ENCODE measurements at places on chromosomes 7 and 10. TPM values are rescaled to one million over a fixed set of nuclear protein-coding genes. Genes with fewer than 3 reads are reported as not detected.

DNA sequence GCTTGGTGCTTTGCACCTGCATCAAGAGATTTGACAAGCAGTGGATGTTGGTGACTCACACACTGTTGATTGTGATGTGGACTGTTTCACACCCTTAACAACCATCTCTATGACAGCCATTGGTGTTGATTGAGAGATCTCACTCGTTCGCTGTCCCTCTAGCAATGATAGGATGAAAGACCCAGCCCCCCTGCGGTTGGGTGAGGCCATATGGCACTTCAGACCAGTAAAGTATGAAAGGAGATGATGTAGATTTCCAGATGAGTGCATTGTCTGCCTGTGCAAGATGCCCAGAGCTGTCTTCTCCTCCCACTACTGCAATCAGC, 138.7 kb upstream of the PRR15 start:
- DNase-seq = no peak

The CYP3A4 gene
- not detected for total RNA-seq

The LRRC72 gene
- not detected for total RNA-seq

DNA sequence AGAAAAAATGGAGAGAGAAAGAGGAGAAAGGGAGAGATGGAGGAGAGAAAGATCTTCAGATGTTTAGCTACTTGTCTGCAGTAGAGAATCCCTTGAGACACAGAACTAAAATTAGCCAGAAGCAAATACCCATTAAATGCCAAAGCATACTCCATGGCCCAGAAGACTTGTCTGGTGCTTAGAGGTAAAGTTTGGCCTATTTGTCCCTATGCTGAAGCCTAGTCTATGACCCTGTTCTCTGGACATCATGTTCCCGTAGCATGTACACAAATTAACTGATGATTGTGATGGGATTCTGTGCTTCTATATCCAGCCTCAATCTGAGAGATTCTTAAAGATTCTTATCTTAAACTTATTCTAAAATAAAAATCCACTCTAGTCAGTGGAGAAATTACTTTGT, 85.8 kb downstream of the NAMPT start:
- DNase-seq = no peak

DNA sequence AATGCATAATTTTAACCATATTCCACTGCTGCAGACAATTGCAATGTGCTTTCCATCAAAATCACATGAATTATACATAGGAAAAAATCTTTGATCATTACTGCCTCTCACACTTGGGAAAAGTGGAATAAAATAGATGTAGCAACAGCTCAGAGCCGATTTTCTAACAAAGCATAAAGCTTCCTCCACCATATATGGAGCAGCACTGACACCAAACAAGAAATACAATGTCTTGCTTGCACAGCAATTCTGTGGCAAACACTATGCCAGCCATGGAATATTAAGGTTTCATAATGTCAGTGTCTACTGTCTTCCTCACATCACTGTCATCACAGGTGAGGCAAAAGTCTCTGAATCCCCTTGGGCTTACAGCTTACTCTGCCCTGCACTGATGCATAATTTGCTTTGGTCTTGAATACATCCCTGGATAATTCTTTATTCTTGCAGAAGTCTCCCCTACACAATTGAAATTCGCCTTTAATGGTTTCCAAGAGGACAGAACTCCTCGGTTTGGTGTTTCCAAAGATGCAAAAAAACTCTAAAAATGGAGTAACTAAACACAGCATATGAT, 198.5 kb downstream of the CACNA2D1 start:
- no peak for DNase-seq

GRCh38 chr10:100479037-100479436, 16.2 kb downstream of the WNT8B start:
- DNase-seq = no peak

- no peak for DNase-seq
These were observed 17.0 kb upstream of the SFRP5 start for GRCh38 chr10:97788552-97789442.

GRCh38 chr10:71371750-71372166, 25.0 kb upstream of the CDH23 start:
- DNase-seq = no peak

The SPDYE2 gene
- not detected for total RNA-seq

The ZNF736 gene
- 10.9 TPM for total RNA-seq

GRCh38 chr7:7219216-7219615, 36.9 kb downstream of the C1GALT1 start:
- DNase-seq = no peak

The CRPPA gene
- total RNA-seq = 1.9 TPM

DNA sequence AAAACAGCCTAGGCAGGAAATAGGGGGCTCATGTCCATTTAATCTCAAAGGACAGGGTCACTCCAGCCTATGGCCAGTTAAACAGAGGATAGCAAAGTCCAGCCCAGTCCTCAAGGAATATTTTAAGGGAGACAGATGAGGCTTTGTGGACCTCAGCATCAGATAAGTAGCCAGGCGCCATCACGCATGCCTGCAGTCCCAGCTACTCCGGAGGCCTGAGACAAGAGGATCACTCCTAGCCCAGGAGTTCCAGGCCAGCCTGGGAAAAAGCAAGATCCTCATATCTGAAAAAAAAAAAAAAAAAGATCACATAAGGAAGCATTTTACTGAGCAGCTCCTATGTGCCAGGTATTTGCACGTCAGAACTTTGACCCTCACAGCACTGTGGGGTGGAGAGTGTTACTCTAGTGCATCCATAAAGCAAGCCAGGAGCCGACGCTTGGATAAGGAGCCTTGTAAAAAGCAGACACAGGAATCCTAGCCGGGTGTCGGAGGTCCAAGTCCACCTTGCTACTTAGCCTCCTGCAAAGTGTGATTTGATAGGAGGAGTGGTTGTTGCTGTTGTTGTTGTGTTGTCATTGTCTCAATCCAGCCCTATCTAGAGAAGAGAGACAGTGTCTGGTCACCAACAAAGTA, 61.8 kb upstream of the DOCK1 start:
- no peak for DNase-seq

The KCP gene
- 1.5 TPM for total RNA-seq

DNA sequence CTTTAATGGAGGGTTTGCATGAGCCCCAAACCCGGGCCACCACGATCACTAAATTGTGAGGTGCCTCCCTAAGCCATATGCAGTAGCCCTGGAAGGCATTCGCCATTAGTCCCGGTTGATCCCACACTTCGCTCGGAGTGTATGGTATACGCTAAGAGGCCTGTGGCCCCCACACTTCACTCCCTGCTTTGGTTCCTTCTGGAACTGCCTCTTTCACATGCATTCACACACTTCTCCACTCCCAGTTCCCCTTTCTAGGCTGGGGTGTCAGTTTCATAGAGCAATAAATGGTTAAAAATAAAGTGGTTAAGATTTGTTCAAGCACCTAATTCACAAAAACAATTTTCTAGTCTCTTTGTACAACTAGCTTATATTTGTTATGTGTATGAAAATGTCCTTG, 212.1 kb upstream of the KCND2 start:
- DNase-seq = no peak

The NUDT13 gene
- not detected for total RNA-seq

DNA sequence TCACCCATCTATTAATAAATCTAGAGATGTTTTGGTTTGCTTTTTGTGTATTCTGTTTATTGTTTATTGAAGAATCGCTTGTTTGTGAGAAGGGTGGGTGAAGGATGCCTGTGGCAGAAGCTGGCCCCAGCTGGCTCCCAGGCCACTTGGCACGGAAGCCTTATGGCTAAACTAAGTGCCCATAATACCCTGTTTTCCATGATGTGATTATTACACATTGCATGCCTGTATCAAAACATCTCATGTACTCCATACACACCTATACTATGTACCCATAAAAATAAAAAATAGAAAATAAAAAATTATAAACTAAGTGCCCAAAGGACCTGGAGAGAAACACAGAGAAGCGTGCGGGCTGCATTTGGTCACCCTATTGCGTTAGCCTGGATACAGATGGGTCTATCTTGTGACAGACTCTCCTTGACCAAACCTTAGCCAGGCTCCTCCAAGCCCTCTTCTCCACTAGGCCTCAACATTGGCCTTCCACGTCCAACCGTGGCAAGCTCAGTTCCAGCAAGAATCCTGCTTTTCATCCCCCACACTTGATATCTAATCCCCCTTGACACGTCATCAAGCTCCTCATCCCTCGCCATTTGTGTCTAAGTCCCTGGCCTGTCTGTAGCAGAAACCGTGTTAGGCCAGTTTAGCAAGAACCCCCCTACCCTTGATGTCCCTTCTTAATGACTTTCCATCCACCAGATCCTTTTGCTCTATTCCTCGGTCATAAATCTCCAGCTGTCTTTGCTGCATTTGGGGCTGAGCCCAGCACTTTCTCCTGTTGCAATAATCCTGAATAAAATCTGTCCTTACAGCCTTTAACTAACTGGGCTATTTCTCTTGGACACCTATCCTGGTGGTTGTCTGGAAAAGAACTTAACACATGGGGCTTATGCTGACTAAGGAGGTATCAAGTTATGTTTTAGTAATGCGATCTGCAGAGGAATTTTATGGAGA, 245.2 kb downstream of the TNS3 start:
- no peak for DNase-seq

GRCh38 chr10:104957178-104957841, 316.2 kb downstream of the SORCS3 start:
- no peak for DNase-seq

- no peak for DNase-seq
These were observed 77.6 kb downstream of the BICC1 start for GRCh38 chr10:58590152-58590840.

GRCh38 chr7:768881-769504, 41.9 kb upstream of the PRKAR1B start:
- DNase-seq = no peak
